NCI-H187 treated with DMSO at 0.1 percent for 48 hours (cell line): ENCODE measurements at places on chromosomes 5 and 9.

DNA sequence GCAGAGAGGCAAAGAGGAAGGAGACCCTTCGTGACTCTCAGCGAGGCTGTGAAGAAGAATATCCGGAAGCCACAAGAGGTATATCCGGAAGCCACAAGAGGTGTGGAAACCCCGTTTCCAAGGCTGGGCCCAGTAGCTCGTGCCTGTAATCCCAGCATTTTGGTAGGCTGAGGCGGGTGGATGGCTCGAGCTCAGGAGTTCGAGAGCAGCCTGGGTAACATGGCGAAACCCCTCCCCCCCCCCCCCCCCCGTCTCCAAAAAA is 612 bp upstream of the BBLN start:
- DNase-seq, result no peak

DNA sequence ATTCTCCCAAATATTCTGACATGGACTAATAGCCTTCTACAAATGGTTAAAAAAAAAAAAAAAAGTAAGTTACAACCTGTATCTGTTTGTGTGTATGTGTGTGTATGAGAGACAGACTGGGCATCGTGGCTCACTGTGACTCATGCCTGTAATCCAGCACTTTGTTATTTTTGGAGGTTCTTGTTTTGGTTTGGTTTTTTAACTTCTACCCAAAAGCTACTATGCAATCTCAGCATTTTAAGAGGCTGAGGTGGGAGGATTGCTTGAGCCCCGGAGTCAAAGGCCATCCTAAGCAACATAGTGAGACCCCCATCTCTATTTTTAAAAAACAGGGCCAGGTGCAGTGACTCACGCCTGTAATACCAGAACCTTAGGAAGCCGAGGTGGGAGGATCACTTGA is 17.6 kb upstream of the HAVCR1 start:
- no peak for DNase-seq

GRCh38 chr5:14508046-14508445 is 73.5 kb upstream of the OTULINL start:
- DNase-seq, result no peak

GRCh38 chr5:39714036-39714698 is 289.4 kb upstream of the DAB2 start:
- DNase-seq, result no peak

DNA sequence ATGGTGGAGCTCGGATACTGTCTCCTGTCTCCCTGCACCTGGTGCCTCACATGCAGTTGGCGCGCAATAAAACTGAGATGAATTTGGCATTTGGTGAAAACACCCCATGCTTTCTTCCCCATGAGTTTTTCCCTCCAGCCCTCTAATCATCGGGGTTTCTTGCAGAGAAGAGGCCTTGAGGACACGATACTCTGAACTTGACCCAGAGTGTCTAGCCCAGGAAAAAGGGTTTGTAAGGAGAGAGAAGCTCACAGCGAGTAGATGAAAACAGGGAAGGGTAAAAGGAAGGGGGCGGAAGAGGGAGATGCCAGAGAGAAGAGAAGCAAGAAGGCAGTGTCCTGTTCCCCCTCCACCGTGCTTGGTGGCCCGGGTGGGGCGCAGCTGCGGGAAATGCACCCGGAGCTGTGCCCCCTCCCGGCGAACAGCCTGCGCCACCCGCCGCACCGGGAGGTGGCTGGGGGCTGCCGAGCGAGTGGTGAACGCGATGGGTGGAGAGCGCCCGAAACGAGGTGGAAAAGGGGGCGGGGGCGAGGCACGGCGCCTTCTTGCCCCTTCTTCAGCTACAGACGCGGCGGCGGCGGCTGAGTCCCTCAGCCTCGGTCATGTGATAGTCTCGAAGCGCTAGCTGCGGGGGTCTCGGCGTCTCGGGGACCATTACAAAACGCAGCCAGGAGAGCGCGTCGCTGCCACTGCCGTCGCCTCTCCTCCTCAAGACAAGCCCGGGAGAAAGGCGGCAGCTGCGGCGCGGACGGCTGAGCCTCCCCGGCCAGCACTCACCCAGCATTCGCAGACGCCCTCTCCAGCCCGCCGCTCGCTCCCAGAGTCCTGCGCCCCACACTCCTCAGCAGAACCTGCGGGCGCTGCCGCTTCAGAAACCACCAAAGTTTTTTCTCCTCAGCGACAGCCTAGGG is 1.1 kb upstream of the FOXB2 start:
- DNase-seq, result no peak

DNA sequence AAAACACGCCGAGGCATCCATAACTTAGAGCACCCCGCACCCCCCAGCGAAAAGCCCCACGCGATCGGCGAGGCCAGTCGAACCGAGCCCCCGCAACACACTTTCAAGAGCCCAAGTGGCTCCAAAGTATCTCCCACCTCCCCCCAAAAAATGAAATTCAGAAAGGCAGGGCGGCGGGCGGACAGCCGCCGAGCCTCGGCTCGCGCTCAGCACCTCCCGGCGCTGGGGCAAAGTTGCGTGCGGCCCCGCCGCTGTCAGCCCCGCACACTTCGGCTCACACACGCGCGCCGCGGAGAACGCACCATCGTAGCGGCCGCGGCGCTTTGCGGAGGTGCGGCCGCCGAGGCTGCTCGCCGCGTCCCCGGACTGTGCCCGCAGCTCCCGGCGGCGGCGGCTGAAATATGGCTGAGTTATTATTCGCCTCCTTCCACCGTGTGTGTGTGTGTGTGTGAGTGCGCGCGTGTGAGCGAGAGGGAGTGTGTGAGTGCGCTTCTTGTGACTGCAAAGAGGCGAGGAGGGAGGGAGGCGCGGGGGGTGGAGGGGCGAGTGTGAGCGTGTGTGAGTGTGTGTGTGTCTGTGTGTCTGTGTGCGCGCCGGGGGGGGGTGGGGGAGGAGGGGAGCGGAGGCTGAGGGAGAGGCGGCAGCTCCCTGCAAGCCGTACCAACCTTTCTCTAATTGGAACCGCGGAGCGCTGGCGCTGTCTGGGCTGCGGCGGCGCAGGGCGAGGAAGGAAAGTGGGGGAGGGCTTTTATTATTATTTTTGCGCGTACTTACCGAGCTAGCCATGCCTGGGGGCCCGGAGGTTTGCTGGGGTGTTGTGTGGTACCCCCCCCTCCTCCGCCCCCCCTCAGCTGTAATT is 599 bp downstream of the MLLT3 start:
- DNase-seq, result no peak

DNA sequence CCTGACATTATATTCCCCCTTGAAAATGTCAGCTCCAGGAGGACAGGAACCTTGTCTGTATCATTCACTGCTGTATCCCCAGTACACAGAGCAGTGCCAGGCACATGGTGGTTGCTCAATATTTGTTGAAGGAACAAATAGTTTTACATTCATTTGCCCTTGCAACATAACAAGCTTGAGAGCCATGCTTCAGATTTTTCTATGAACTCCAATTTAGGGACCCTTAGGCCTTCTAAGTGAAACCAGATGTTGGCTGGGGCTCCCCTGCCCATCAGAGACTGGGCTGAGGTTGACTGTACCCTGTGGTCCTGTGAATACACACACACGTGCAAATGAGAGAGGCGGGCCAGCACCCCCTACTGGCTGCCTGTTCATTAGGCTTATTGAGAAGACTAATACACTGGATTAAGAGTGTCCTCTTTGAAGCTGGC is 214.9 kb upstream of the WWC1 start:
- no peak for DNase-seq

DNA sequence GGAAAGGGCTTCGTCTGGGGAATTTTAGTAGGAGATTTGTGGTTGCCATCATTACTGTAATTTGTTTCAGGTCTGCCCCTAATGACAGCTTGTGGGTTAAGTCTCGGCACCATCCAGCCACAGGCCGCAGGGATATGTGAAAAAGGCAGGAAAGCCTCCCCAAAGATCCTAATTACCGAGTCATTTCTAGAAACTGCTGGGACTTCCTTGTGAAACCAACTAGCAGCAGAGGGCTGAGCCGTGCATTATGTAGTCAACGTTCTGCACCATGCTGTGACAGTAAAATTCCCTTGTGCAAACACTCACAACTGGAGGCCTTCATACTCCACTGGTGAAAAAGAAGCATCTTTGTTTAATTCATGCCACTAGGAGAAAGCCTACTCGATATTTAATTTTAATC is 230.3 kb downstream of the MPDZ start:
- peak; percentile 25 for DNase-seq

GRCh38 chr5:7410936-7411511 is 15.1 kb downstream of the ADCY2 start:
- no peak for DNase-seq

GRCh38 chr9:127049044-127049443 is 73.4 kb downstream of the ANGPTL2 start:
- DNase-seq, result no peak

GRCh38 chr5:1868886-1869475 is 13.7 kb downstream of the IRX4 start:
- DNase-seq, result no peak

DNA sequence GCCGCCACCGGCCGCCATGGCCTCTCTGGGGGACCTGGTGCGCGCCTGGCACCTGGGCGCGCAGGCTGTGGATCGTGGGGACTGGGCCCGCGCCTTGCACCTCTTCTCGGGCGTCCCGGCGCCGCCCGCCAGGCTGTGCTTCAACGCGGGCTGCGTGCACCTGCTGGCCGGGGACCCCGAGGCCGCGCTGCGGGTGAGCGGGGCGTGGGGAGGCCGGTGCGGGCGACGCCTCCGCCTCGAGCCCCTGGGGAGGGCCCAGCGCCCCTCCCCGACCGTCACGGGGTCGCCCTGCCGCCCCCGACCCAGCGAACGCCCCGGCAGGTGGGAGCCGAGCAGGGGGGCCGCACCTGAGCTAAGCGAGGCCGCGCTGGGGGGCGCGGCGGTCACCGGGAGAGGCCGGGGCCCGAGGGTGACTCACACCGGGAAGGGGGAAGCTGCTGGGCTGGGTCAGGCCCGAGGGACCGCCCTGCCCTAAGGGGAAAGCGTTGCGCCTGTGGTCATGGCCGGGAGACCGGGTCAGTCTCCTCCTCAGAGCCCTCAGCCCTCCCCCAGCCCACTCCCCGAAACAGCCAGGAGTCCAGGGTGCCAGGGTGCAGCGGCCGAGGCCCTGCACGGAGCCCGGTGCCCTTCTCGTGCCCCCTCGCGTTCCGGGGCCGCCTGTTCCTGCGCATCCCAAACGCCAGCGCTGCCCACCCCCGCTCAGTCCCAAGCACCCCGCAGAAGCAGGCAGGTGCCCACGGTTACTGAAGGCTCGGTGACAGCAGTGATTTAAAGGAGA is 510 bp downstream of the NOXA1 start:
- DNase-seq, result no peak

- no peak for DNase-seq
Measured at GRCh38 chr9:130833031-130833990, 1.7 kb upstream of the ABL1 start.

DNA sequence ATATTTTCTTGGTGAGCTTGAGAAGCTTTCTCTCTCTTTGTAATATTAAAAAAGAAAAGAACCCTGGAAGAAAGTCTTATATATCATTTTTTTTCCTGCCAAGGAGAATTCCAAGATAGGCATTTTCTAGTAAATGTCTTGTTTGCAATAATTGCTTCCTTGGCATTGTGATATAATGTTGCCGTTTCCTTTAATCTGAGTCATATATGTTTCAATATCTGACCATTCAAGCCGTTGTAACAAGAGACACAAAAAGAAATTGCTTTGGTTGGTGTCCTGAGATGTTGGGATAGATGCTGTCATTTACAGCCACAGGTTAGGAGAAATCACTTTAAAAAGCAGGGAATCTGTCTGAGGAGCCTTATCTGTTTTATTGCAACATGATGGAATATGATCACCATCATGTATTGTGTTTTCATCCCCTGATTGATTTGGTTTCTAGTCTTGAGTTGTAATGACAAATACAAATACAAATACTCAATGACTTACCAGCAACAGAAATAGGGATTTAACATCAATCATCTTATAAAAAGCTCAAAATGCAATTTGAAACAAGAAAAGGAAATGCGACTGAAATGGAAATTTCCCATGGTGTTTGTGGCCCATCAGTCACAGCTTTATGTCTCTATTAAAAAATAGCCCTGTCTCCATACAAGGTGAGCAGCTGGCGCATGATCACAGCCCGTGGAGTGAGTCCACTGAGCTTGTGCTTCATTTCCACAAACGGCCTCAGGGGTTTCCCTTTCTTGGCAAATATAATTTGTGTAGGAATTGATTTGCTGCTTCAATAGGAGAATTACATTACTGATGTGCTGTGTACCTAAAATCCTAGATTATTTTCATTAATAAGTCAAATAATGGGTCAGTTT is 250.1 kb upstream of the TRPC7 start:
- no peak for DNase-seq

- DNase-seq, result no peak
Measured at GRCh38 chr5:132662925-132663770, 5.2 kb downstream of the IL13 start.

DNA sequence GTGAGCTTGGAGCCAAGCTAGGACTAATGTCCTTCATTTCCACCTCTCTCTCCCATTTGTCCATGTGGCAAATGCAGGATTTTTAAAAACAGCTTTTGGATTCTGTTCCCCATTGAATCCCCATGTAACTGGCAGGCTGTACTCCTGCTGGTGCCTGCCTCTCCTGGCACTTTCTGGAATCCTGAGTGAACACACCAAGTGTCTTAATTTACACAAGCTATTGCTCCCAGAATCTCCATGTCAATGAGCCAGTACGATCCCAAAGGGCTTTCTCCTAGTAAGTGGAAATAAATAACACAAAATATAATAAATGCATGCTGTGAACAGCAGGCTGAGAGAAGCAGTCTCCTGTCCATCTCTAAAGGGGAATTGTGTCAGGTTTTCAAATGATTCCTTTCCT is 88.4 kb upstream of the WWC1 start:
- DNase-seq, result no peak

DNA sequence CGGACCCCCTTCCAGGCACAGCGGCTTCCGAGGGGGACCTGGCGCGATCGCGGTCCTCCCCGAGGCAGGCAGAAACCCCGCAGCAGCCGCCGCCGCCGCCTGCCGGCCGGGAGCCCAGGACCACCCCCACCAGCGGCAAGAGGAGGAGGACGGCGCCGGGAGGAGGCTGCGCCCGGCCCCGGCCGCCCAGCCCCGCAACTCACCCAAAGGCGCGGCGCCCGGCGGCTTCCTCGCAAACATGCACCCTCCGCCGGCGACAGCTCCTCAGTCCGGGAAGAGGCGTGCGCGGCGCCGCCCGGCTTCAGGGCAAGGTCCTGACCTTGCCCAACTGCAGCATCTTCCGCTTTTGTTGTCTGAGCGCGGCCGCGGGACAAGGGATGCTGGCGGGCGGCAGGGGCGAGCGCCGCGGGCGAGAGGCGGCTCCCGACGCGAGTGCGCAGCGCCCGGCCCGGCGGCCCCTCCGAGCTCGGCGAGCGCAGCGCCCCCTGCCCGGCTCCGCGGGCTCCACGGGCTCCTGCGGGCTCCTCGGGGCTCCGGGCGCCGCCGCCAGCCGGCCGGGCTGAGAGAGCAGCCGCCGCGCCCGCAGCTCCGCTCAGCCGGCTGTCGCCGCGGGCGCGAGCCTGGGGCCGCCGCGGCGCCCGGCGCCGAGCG is 507 bp downstream of the CTNND2 start:
- DNase-seq, result no peak

DNA sequence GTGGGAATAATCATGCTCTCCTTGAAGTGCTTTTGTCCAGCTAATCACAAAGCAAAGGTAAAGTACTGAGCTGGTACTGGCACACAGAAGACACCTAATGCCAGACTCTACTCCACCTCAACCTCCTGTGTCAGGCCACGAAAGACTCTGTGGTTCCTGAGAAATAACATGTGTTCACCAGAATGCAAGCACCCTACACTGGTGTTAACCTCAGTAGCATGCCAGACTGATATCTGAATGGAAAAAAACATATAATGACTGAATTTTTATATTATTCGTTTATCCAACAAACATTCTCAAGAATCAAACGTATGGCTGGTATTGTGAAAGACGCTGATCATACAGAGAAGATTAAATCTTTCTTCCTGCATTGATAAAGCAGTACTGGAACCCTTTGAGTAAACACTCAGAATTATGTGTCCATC is 97.1 kb upstream of the IFNE start:
- DNase-seq, result no peak
